ENCODE measurements at places on chromosomes 2 and 18.

- no peak for DNase-seq
Observed at GRCh38 chr2:39913648-39914461, 134.8 kb upstream of the THUMPD2 start.

DNA sequence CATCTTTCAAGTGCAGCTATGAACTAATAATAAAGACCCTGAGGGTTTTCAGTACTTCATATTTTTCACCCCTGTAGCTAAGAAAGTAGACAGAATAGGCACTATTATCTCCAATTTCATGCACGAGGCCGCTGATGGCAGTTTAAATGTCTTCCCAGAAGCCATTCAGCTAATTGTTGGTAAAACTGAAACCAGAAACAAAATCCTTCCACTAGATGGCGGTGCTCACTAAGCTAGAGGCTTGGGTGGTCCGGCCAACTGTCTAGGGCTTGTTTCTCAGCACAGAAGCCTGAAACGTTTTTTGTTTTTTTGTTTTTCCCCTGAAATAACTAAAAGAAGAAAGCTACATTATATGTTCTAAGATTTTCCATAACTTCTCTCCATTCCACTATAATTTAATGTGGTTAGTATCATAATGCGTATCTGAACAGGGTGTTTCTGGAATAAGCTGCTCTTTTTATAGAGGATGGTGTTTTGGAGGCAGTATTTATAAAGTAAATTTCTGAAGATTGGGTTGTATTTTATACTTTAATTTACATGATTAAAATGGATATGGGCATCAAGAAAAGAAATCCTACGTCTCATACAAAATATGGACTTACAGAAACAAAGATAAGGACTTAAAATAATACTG is 159.4 kb downstream of the PIK3C3 start:
- peak; percentile 73 for DNase-seq

DNA sequence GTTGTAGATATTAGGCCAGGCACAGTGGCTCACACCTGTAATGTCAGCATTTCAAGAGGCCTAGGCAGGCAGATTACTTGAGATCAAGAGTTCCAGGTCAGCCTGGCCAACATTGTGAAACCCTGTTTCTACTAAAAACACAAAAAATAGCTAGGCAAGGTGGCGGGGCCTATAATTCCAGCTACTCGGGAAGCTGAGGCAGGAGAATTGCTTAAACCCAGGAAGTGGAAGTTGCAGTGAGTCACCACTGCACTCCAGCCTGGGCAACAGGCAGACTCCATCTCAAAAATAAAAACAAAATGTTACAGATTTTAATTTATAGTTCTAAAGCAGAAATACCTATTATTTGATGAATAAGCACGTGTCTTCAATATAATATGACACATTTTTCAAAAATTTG is 65.6 kb upstream of the UBXN4 start:
- DNase-seq = no peak

GRCh38 chr18:13376841-13377351 is 158.3 kb downstream of the LDLRAD4 start:
- peak; percentile 56 for DNase-seq

GRCh38 chr2:113795405-113795920 is 39.0 kb upstream of the SLC35F5 start:
- DNase-seq = no peak

GRCh38 chr2:115413791-115414190 is 971.4 kb downstream of the DPP10 start:
- DNase-seq = no peak

DNA sequence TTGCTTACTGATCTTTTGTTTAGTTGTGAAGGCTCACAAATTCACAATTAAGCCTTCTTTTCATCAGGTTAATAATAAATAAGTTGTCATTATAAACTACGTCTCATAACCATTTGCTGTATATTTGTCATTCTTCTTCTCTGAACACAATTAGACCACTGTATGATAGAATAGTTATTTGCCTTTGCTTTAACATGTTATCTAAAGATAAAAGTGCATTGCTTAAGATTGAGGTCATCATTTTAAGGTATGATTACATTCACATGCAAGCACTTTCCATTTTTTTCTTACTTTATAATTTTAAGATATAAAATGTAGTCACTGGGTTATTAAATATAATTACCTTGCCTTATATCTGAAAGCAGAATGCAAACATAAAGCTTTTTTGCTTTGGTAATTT is 80.1 kb upstream of the GLS start:
- DNase-seq = no peak

GRCh38 chr18:63150942-63151421 is 168.6 kb downstream of the BCL2 start:
- DNase-seq = no peak

- no peak for DNase-seq
Observed at GRCh38 chr18:35137632-35138031, 96.4 kb downstream of the MAPRE2 start.

DNA sequence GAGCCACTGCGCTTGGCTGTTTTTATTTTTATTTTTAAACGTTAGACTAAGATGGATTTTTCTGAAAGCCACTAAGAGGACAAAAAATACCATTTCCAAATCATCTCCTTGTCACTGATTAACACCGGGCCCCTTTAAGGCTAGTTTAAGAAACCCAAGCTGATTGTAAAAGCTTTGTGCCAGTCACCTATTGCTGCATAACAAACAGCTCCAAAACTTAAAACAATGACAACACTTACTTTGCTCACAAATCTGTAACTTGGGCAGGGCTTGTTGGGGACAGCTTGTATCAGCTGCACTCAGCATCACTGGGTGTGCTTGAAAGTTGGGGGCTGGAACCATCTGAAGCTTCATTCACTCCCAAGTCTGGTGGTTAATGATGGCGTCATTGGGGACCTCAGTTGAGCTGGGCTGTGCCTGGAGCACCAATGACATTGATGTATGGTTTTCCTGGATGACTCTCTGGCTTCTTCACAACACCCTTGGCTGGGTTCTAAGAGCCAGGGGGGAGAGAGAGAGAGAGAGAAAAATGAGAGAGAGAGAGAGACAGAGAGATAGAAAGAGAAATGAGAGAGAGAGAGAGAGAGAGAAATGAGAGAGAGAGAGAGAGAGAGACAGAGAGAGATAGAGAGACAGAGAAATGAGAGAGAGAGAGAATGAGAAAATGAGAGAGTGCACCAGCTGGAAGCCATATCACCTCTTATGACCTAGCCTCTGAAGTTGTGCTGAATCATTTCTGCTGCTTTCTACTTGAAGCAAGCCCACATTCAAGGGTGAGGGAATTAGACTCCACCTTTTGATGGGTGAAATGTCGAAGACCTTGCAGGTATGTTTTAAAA is 26.0 kb upstream of the ATG16L1 start:
- DNase-seq = no peak
